ENCODE measurements at places on chromosomes 6 and 20.

GRCh38 chr6:5412017-5412416, 150.7 kb downstream of the FARS2 start:
- no peak for DNase-seq

- DNase-seq, result no peak
Measured at GRCh38 chr6:105474234-105474633, 71.4 kb upstream of the PREP start.

DNA sequence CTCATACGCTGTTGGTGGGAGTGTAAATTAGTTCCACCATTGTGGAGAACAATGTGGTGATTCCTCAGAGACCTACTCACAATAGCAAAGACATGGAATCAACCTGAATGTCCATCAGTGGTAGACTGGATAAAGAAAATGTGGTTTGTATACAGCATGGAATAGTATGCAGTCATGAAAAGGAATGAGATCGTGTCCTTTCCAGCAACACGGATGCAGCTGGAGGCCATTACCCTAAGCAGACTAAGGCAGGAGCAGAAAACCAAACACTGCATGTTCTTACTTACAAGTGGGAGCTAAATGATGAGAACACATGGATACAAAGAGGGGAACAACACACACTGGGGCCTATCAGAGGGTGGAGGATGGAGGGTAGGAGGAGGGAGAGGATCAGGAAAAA, 54.6 kb downstream of the SYNJ2 start:
- DNase-seq, result no peak

GRCh38 chr6:36916126-36916525, 30.4 kb downstream of the C6orf89 start:
- no peak for DNase-seq

GRCh38 chr20:53679597-53680309, 86.1 kb upstream of the ZNF217 start:
- no peak for DNase-seq

DNA sequence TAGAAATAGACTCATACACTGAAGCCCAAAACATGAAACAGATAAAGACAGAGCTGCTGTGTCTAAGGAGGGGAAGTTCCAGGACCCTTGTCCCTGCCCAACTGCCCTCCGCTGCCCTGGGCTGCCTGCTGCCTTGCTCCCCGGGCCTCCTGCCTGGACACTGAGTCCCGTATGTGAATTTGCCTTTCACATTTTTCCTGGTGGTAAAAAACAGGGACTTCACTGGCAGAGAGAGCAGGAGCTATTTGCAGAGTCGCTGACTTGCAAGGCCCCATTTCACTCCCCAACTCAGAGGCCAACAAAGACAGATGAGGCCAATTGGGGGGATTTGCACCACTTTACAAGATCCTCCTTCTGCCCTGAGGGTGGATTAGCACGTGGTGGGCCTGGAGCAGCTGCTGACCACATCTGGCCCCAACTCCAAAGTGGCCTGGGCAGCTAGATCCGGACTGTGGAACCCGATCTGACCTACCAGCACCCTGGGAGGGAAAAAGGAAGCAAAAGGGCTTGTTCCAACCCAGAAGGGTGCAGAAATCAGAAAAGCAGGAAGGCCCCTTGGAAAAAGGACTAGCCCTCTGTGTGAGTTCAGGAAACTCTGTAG, 61.4 kb downstream of the NOL4L start:
- DNase-seq, result no peak

DNA sequence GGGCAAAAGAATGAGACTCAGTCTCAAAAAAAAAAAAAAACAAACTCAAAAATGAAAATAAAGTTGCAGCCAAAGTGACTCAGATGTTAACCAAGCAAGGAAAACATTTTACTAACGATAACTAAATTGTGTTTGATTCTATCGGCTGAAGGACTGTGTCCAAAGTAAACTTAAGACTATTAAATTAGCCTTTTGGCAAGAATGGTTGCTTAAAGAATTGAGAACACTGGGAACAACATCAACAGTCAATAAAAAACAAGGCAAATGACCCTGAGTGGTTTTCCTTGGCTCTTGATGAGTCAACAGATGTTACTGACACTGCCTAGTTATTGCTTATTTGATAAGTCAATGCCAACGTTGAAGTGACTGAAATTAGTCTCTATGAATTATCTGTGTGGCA, 36.7 kb downstream of the POU3F2 start:
- no peak for DNase-seq

DNA sequence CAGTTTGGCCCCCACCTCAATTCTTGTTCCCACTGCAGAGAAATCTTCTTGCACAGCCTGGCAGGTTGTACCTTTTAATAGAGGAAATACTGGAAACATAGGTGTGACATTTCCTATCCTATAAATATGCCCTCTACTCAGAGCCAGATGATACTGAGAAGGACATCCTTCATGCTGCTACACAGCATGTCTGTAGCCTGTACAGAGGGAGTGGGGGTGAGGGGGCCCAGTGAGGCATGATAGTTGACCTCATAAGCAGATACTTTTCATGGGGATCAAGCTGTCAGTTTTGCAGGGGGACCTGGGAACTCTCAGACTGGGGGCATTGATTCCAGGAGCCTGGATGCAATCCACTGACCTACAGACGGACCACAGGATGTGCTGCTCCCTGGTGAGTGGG, 96.2 kb upstream of the TOP1 start:
- DNase-seq, result no peak

- no peak for DNase-seq
Measured at GRCh38 chr20:34511891-34512265, 4.3 kb upstream of the DYNLRB1 start.

- DNase-seq, result no peak
Measured at GRCh38 chr6:111377558-111378120, 105.4 kb downstream of the REV3L start.

GRCh38 chr6:41039060-41039998, at the start of gene UNC5CL:
TSS of gene UNC5CL (minus strand) at chr6:41039221. CDS start at chr6:41035074, 4,147 bp downstream.
- peak; percentile 16 for DNase-seq

- no peak for DNase-seq
Measured at GRCh38 chr6:27839626-27840475, 72.3 kb downstream of the OR2B2 start.

GRCh38 chr6:124659427-124659826, 302.8 kb upstream of the RNF217 start:
- no peak for DNase-seq

- no peak for DNase-seq
Measured at GRCh38 chr20:64091770-64092169, 7.6 kb upstream of the LKAAEAR1 start.

- no peak for DNase-seq
Measured at GRCh38 chr6:156627524-156627923, 149.7 kb upstream of the ARID1B start.

- no peak for DNase-seq
Measured at GRCh38 chr6:35451354-35452182, 570 bp upstream of the FANCE start.

DNA sequence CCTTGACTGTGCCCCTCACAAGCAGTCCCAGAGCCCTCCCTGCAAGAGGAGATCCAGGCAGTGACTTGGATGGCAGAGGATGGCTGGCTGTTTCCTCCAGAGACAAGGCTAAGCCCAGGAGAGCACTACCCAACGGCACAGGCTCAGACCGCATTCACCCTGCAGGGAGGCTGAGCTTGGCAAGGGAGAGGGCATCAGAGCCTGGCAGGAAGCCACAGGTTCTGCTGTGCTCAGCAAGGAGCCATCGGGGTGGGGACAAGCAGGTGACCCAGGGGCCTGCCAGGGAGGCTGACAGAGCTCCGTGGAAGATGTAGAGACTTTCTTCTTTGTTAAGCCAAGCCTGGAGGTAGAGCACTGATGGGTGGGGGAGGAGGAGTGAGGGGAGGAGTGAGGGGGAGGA, 159.2 kb upstream of the CST7 start:
- DNase-seq, result no peak

- no peak for DNase-seq
Measured at GRCh38 chr20:45518282-45518681, 2.9 kb upstream of the SPINT3 start.

DNA sequence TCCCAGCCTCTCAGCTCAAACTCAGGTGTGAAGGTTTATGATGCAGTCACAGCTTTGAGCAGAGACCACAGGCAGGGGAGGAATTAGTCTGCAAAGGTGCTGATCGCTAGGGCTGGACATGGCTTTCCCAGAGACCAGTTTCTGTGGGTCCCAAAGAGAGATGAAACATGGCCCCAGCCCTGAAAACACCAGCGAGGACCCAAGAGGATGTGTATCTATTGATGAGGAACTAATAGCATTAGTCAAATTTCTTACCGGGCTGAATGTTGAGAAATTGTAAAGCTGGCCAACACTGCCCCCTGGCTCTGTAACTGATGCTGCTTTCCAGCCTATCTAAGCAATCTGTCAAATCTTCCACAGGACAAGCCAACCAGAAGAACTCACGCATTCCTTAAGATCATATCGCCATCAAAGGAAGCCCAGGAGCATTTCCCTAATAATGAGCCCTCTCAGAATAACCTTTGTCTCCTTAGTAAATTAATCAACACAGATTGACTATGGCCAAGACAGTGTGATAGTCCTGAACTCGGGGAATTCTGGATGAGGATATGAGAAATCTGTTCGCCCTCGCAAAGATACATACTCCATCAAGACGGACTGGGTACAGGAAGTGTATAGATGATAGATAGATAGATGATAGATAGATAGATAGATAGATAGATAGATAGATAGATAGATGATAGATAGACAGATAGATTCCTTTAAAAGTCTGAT, 7.8 kb upstream of the ACSS1 start:
- no peak for DNase-seq

DNA sequence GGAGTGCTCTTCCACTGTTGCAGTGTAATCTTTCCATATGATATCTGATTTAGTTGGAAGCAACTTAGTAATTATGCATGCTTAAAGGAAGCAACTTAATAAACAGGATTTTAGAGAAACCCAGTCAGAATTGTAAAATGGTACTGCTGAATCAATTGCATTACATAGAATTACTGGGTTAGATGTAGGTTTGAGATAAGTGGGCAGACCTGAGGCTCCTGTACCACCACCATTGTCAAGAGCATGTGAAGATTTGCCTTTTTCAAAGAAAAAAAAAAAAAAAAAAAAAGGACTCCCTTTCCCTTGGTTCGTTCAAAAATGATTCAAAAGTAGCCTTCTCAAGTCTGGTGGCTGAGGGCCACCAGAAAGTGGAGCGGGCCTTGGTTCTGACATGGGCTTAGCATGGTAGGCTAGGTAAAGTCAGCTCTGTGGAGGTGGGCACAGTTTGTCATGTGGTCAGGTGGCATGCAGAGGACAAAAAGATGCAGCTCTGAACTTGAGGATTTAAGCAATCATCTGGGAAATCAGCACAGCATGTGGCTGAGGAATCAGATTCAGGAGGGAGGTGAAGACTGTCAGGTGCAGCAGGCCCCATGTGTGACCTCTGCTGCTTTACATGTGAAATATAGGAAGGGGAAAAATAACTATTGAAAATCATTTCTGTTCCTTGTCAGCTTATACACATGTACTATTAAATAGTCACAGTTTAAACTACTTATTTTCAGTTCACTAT, 32.4 kb downstream of the ARID1B start:
- DNase-seq, result no peak

DNA sequence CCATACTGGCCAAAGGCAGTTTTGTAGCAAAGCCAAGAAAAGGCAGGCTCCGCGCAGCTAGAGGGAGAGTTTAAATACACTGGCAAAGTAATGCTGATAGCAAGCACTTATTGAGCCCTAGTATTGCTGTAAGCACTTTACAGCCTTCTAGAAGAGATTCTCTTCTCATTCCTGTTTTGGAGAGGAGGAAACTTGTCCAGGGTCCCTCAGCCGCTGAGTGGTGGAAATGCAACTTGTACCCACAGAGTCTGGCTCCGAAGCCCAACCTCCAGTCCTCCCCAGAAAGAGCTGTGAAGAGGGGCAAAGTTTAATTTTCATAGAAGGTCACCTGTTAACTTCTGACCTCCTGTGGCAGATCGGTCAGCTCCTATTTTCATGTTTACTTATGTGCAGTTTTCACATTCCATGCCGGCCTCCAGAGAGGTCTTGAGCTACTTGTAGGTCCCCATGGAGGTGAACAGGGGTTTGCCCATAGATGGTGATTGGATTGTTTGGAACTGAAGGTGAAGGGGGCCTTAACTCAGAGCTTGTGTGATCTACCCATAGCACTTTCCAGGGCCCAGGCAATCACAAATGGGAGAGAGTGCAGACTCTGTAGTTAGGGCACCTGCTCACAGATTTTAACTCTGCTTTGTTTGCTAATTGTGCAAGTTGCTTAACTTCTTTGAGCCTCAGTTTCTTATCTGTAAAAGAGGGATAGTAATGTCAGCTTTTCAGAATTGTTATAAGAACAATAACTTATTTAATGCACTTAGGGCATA, 70.7 kb downstream of the LYRM2 start:
- DNase-seq, result no peak

DNA sequence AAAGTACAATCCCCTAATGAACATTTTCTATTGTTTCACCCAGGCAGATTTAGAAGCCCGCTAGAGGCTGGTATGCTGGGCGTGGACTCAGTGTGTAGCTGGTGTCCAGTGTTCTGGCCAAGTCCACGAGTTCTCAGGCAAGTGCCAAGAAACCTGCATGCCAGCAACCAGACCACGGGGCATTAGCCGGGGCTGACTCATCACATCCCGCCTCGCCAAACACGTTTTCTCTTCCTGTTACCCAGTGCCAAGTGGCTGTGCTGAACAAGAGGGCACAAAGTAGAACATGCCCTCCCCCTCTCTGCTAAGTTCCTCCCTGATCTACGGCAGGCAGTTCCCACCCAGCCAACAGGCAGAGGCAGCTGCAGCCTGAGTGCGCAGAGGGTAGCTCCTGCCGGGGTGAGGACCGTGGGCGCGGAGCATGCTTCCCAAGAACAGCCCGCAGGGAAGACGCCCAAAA, 29.6 kb downstream of the RAMACL start:
- no peak for DNase-seq

- no peak for DNase-seq
Measured at GRCh38 chr20:5933802-5934436, 16.4 kb downstream of the TRMT6 start.

GRCh38 chr6:155216312-155217046, 47.3 kb upstream of the CLDN20 start:
- DNase-seq, result no peak

GRCh38 chr6:145031962-145032361, 703.4 kb downstream of the EPM2A start:
- DNase-seq, result no peak

DNA sequence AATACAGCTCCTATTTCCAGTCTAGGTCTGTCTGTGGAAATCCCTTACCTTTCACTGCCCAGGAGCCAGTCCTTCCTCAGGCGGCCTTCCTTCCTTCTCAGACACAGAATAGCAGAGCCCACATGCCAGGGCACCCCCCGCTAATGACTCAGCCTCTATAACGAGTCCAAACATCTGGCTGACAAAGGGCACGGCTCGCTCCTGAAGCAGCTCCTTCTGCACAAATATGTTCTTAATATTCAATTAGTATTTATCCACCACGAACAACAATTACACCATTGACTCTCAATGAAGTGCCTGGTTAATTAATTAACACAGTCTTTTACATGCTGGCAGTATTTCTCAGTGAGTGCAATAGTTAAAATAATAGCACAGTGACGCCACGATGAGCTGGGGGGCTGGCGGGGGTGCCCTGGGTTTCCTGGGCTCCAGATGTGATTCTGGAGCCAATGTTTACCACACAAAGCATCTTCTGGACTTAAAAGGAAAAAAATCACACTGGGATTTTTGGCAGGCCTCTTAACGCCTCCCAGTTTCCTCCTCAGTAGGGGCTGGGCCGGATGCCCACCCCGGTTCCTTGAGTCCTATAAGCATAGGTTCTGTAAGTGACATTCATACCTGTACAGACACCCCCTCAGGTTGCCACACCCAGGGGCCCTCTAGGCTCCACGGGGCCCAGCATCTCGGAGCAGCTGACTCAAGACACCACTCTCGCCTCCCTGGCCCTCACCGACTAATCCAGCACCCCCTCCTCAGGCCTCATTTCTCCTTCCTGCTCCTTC, 158.6 kb upstream of the MLN start:
- no peak for DNase-seq

GRCh38 chr6:126039284-126039683, 52.9 kb downstream of the TRMT11 start:
- no peak for DNase-seq

All from stimulated activated CD8-positive, alpha-beta memory T cell treated with anti-CD3 and anti-CD28 coated beads, Interleukin-15, amount 100 ng/mL, for 48 hours (primary cell).